Caki2 (cell line): ENCODE measurements at places on chromosomes 16 and 17.

DNA sequence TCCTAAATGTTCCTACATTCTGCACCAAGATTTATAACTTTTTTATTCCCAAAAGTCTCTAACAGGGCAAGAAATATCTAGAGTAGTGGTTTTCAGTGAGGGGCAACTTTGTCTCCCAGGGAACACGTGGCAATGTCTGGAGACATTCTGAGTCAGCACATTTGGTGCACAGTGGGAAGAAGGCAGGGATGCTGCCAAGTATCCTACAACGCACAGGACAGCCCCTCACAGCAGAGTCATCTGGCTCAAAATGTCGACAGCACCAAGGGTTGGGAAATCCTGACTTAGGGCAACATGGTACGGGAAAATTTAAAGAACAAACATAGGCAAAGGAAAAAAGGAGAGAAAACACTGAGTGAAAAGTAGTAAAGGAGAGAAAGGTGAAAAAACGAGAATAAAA lies 61.8 kb downstream of the SMG6 start:
- no peak for DNase-seq

- no peak for DNase-seq
These were observed 6.3 kb downstream of the ATP2A3 start for GRCh38 chr17:3957735-3958599.

GRCh38 chr16:46826631-46827030 lies 4.3 kb downstream of the C16orf87 start:
- DNase-seq: no peak

- DNase-seq: peak; percentile 51
These were observed 709 bp upstream of the ENO3 start for GRCh38 chr17:4950075-4950745.

- DNase-seq: no peak
These were observed 139.1 kb downstream of the SOX9 start for GRCh38 chr17:72259922-72260321.

- no peak for DNase-seq
These were observed 45.2 kb upstream of the HELZ start for GRCh38 chr17:67290244-67290643.

DNA sequence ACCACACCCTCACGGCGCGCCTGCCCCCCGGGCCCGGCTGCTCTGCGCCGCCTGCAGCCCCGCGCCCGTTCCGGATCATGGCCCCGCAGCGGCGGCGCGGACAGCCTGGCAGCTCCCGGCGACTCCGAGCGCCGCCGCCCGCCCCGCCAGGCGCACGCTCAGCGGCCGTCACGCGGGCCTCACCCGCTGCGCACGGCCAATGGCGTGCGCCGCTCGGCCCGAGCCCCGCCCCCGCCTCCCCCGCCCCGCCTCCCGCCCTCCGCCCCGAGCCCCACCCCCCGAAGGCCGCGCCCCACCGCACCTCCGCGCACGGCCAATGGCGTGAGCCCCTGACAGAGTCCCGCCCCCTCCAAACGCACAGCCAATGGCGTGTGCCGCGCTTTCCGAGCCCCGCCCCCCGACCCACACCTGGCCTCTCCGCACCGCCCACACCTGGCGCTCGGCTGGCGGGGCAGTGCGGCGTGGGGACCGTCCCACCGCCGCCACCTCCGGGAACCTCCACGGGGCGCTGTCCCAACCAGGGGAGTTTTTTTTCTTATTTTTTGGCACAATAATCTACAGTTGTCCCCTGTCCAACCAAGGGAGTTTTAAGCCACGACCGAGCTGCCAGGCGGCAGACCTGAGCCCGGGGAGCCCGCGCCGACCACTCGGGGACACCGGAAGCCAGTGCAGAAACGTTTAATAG lies at the start of gene PCYT2:
PCYT2 (minus strand) TSS at position 123 of the 685 bp plus-strand sequence; CDS start at position 79, 44 bp downstream.
- peak; percentile 59 for DNase-seq

DNA sequence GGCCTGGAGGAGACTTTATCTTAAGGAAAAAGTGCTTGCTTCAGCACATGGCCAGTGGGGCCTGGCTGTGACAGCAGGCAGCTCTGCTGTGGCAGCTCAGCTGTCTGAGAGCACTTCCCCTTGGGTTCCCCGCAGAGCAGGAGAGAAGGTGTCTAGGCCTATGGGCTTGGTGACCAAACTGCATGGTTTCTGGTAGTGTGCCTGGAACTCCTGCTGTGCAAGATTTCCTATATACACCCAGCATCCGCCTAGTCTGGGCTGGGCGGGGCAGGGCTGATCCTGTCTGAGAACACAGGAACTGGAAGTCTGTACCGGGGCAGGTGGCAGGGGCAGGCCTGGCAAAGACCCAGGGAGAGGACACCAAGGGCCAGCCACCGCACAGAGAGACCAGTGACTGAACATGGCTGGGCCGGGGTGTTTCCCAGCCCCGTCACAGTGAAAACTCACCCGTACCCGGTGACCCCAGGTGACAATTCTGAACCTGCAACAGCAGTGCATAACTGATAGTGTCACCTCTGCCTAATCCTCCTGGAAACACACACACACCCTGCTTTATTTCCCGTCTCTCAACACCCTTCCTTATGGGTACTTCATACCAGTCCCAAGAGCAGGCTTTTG lies 39.3 kb downstream of the CHD9 start:
- DNase-seq: no peak

- DNase-seq: no peak
These were observed 22.9 kb upstream of the DYNLRB2 start for GRCh38 chr16:80517846-80518245.

- no peak for DNase-seq
These were observed 2098.3 kb downstream of the TP53TG3F start for GRCh38 chr16:35557731-35558130.

DNA sequence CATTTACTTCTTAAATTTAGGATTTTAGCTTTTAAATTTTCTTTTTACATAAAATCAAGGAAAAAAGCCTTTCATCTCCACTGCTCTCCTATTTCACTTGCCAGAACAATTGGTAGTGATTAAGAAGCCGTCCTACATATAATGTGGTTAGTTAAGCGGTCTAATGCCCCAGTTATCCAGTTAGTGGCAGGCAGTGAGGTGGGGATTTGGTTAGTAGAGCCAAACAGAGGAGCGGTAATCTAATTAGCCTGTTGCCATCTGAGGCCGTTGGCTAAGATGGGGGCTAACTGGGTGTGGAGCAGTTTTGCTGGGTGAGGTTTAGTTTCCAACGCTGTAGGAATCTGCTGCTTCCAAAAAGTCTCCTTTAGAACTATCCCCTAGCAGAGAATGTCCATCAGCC lies 22.4 kb downstream of the SNX11 start:
- no peak for DNase-seq

- no peak for DNase-seq
These were observed 108.2 kb downstream of the VAT1L start for GRCh38 chr16:77896415-77897128.

GRCh38 chr16:4859900-4860255 lies 12.6 kb downstream of the UBN1 start:
- DNase-seq: no peak
